ENCODE measurements at places on chromosomes 11 and 22.

DNA sequence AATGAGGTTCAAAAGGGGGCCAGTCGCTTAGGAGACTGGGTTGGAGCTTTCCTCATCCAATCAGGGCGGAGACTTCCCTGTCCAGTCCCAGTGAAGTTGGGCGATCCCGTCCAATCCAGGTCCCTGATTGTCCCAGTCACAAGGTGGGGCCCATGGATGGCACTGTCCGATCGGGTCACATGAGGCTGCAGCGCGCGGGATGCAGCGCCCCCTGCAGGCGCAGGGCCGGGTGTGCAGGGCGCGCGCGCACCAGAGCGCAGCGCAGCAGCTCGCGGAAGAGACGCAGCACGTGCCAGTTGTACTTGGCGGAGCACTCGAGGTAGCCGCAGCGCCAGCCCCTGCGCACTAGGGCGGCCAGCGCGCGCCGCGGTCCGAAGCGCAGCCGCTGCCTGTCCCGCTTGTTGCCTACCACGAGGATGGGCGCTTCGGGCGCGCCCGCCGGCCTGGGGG is 2.3 kb downstream of the RASL10A start:
- no peak for DNase-seq

DNA sequence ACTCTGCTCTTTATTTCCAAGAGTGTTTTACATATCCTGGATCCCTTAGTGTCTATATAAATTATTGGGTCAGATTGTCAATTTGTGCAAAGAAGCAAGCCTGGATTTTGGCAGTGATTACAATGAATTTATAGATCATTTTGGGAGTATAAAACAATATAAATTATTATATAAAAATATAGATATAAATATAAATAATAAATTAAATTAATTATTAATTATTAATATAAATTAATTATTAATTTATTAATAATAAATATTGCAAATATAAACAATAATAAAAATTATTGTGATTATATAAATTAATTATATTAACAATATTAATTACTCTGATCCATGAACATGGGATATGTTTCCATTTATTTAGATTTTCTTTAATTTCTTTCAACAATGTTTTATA is 32.5 kb downstream of the RTL6 start:
- DNase-seq = no peak

GRCh38 chr11:22763166-22763565 is 66.4 kb downstream of the SVIP start:
- DNase-seq = no peak

DNA sequence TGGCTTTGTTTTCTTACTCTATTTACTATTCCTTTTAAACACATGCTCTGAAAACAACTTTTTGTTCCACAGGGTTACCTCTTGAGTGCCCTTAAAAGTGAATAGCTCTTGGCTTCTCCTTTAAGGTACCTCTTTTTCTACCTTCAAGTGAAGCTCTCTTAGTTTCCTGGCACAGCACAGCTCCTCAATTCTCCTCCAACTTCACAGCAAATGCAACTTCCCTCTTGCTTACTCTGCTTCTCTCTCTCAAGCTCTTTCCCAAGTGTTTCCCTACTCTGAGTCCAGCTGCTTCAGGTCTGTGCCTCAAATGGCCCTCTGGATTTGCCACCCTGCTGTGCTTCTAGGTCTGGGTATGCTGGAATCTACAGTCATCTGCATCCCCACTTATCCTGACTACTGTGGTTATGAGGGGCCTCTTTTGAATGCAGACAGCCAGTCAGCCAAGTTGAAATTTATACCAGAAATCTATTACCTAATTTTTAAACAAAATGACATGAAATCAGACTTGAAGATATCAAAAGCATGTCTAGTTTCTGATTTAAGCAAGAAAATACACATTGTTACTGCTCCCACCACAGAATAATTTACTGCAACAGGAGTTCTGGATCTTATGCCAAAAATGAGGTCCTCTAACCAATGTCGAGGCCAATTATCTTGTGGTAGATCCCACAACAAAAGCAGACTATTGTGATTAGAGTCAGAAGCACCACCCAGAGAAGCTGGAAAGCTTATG is 371.1 kb downstream of the SOX6 start:
- no peak for DNase-seq

DNA sequence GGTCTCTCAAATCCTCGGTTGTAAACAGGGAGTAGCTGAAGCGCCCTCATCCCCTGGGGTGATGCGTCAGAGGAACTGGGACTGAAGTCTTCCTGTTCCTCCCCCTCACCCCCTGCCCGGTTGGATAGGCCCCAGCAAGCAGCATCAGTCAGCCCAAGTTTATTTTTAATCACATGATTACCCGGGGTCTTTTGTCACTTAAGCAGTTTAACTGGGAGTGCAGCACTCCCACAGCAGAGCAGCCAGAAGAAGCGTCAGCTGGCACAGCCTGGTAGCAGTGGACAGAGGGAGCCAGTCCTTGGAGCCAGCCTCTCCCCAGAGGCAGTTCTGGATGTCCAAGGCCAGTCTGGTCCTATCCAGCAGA is 342.1 kb downstream of the CTTN start:
- no peak for DNase-seq

DNA sequence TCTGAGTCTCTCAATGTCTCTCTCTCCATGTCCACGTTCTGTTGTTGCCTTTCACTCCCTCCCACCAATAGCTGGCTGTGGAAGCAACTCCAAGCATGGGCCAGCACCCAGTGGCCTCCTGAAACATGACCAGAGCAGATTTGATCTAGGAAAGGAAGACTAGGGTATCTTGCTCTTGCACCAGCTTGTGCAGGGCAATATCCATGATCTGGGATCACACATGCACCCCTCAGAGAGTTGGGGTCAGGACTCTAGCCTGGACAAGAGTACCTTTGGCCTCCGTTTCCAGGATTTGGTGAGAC is 34.5 kb upstream of the RIC3 start:
- DNase-seq = no peak

DNA sequence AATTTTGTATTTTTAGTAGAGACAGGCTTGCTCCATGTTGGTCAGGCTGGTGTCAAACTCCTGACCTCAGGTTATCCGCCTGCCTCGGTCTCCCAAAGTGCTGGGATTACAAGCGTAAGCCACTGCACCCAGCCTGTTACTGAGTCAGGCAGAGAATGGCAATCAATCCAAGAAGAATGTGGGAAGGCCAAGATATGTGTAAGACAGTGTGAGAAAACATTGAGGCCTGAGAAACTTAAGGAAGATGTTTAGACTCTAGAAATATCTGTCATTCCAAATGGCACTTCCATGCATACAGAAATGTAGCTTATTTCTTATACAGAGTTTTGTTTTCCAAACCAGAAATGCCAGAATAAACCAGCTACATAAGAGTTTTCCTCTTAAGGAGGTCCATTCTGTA is 248.5 kb downstream of the ETS1 start:
- DNase-seq = no peak

- no peak for DNase-seq
Measured at GRCh38 chr22:41334215-41334614, 32.9 kb downstream of the ZC3H7B start.

GRCh38 chr22:48362721-48363404 is 1464.8 kb downstream of the BRD1 start:
- no peak for DNase-seq

DNA sequence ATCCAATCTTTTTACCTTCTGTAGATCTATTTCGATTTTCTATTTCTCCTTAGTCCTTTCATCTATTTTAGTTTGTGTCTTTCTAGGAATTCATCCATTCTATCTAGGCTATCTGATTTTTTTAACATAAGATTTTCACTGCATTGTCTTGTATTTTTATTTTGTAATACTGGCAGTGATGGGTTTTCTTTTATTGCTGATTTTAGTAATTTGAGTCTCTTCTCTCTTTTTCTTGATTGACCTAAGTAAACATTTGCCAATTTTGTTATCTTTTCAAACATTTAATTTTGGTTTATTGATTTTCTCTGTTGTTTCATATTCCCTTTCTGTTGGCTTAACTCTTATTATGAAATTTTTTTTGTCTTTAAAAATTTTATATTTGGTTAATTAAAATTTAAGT is 107.4 kb upstream of the SERPIND1 start:
- no peak for DNase-seq

DNA sequence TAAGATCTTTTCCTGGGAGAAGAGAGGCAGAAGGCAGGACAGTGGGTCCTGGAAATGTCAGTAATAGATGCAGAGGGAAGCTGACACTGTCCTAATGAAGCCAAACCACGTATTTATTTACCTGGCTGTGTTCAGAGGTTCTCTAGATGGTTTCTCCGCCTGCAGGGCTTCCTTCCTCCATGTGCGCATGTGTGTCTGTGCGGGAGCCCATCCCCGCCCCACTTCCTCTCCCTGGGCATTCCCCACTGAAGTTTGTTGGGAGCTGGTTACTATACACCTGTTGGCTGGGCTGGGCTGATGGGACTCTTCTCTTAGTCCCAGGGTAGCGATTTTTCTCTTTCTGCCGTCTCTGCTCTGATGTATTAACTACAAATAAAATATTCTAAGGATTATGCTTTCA is 204.9 kb upstream of the TBCEL start:
- DNase-seq = no peak

DNA sequence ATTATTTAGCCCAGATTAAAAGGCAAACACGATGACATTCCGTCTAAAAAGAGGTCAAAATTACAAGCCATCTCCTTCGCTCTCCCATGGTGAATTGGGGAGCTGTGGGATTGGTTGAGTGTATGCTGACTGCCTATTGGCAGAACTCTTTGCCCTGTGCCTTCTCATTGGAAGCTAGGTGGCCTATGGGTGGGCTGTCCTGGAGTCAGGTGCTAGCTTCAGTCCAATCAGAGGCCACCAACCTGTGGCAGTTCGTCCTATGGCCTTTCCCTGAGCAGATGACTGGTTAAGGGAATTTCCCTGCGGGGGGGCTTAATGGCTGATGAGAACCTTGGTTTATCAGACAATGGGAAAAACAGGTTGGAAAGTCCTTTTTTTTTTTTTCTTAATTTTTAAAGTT is 3.2 kb upstream of the MTMR3 start:
- peak; percentile 30 for DNase-seq

GRCh38 chr22:45212306-45212709 is 28.4 kb downstream of the KIAA0930 start:
- peak; percentile 12 for DNase-seq

GRCh38 chr11:113137713-113138529 is 176.5 kb upstream of the TTC12 start:
- peak; percentile 7 for DNase-seq

- no peak for DNase-seq
Measured at GRCh38 chr11:70747285-70747684, 349.0 kb downstream of the CTTN start.
